ENCODE measurements at places on chromosomes 3 and 15.

DNA sequence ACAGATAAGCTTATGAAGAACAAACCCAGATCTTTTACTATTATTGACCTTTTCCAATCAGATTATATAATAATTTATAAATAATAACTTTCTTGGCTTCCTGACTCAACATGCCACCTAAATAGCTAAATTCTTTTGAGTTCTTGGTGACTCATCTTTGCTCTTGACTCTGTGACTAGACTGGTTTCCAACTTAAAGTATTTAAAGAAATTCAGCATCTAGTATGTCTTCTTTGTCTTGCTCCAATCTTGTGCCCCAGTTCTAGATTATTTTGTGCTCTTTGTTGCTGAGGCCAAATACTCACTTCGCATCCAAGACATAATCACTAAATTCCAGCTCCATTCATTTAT is 483.2 kb upstream of the TBL1XR1 start:
- no peak for DNase-seq

- DNase-seq = no peak
Observed at GRCh38 chr3:2166552-2166951, 67.9 kb downstream of the CNTN4 start.

GRCh38 chr3:21613372-21614070 is 137.5 kb downstream of the ZNF385D start:
- DNase-seq = no peak

DNA sequence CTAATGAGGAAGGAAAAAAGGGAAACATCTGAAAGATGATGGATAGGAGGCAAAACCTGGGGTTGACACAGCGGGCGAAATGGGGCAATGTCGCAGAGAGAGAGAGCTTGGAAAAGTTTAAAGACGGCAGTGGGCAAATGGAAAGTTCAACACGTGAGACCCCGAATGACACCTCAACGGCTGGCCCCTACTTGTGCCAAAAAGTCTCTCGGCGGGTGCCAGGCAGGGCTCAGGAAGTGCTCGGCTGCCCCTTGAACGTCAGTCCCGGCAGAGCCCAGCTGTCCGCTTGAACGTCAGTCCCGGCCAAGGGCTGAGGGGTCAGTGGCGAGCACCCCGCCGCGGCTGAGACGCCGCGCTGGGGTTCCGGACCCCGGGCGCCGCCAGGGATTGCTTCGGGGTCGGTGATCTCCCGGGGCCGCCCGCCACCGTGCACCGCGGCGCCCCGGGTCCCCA is 658 bp downstream of the EOGT start:
- no peak for DNase-seq

DNA sequence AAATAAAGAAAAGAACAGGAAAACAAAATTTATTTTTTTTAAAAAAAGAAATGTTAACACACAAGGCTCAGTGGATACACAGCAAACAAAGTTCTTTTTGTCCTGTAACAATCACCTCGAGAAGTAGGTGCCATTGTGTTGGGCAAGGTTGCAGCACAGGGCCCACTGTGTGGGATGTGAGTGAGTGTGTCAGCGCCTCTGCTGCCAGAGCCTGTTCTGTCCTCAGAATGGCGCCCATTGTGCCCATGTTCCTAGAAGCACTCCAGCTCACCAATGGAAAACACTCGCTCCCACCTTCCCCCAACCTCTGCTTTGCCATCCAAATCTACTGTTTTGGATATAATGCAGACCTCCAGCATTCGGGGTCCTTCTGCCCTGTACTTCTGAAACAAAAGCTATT is 84.9 kb upstream of the CLDN18 start:
- DNase-seq = no peak
